Iris pigment epithelial cell (primary cell): ENCODE measurements at places on chromosomes 5 and 9.

DNA sequence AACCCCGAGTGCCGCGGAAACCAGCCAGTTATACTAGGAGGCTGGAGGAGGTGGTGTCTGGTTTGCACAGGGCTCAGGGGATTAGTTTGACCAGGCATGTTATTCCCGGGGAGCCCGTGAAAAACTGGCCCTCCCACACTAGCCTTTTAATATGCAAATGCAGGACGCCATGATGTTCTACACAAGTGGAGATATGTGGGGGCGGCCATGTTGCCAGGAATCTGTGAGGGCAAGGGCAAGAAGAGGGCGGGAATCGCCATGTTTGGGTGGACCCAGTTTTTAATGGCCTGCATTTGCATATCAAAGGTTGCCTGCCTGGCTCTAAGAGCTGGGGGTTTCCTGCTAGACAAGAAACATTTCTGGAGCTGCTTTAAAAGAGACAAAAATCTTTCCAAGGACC, 940.7 kb downstream of the CDH18 start:
- DNase-seq, result no peak

DNA sequence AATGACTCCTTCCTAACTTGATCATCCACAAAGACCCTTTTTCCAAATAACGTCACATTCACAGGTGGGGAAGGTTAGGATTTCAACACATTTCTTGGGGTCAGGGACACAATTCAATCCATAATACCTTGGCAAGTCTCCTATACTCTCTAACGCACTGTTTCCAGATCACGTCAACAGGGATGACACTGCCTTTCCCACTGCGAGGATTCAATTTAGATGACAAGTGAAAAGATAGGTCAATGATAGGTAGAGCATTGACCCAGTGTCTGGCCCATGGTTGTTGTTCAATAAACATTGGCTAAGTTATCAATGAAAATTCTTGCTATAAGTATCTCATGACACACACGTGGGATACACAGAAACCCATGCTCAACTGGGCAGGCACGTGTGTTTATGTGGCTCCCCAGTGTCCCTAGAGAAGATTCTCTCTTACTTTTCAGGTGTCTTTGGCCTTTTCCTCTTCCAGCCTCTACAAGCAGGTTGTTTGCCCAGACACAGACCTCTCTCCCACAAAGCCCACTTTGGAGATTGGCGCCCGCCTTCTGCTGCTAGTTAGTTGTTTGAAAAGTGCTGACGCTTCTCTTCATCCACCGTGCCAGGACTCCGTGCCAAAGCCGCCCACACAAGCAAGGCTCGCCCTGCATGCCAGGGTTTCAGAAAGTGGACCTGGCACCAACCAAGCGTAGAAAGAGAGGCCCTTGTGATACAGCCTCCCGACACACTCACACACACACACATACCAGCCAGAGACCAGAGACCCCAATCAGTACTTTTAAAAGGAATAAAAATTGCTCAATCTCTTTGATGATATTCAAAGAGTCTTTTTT, 594.5 kb downstream of the BNC2 start:
- no peak for DNase-seq

DNA sequence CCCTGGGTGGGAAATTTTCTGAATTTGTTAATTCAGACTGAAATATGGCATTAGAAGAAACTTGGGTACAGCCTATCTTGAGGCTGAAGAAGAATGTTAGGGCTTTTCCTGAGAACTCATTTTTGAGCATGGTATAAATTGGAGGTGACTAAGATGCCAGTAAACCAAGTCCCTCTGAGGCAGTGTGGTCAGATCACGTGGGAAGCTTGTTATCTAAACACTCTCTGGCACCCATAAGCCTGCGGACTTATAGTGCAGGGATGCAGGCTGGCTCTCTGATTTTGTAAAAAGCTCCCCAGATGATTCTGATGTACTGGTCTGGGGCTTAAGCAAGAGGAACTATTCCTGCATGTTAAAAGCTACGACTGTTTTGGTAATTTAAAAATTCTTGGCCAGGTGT, 34.3 kb downstream of the MTMR12 start:
- peak; percentile 89 for DNase-seq

- DNase-seq, result peak; percentile 96
Measured at GRCh38 chr5:139190125-139190524, 8.0 kb downstream of the SIL1 start.

GRCh38 chr5:132386644-132387286, 17.3 kb downstream of the SLC22A5 start:
- peak; percentile 81 for DNase-seq

GRCh38 chr9:18371621-18372020, 102.3 kb upstream of the ADAMTSL1 start:
- no peak for DNase-seq

DNA sequence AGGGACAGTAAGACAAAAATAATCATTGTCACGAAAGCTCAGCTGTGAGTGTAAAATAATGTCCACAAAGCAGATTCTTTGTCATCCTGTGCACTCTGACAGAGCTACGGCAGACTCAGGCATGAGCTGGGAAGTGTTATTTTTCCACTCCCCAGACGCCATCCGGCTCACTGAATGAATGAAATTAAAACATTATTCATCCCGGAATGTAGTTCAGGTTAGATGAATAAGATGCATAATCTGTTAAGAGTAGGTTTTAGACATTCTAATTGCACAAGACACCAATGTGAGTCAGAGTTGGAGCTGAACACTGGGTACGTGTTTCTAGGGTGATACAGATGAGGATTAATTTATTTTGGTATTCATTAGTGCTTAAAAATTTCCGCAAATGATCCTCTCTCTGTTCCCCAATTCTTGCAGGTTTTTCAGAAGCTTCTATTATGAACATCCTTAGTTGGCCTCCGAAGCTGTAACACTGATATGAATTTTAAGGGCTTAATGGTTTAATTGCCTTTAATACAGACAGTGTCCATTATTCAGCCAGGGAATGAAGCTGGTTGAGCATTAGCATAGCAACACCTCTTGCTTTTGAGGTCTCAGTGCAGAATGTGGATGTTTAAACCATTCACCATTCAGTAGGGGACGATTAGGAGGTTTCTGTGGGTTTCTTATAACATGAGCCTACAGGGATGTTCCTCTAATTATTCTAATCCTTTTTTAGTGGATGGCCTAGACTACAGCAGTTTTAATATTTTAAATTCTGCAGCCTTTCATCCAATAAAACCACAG, 65.6 kb upstream of the FRRS1L start:
- DNase-seq, result peak; percentile 81

GRCh38 chr5:133226186-133226585, 174.4 kb downstream of the HSPA4 start:
- DNase-seq, result no peak

DNA sequence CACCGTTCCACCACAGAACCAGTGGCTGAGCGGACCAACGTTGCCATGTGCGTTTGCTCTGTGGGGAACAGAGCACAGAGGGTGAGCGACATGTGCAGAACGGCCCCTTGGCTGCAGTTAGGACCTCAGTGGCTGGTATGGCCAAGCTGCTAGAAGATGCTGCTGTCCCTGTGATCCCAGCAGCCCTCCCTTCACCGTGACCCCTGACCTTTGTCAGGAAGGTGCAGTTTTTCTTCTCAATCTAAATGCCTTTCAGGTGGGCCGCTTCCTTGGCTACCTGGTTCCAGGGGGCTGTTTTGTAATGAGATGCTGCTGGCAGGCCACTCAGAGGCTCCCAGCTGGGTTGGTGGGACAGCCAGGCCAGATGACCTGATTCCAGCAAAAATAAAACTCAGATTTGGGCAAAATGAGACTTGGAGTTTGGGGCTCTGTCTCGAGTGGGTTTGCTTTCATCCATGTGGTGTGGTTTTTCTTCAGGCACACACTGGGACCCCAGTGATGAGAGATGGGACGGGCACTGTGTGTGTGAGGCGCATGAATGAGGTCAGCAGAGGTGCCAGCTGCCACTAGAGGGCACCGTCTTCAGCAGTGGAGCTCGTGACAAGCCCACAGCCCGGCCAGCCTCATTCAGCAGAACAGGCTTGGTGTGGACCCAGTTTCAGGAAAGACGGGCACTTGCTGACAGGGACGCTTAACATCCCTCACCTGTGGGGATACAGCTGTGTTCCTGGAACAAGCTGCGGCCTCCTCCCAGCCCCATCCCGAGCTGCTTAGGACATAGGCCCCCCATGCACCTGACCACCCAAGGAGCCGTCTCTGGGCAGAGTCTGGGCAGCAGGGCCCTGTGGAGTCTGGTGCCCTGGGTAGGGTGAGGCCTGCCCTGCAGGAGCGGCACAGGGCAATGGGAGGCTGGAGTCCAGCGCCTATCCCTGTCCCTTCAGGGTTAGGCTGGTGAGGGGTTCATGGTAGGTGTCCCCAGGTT, 4.1 kb downstream of the MRPS2 start:
- peak; percentile 65 for DNase-seq

- peak; percentile 71 for DNase-seq
Measured at GRCh38 chr5:120382833-120383232, 81.3 kb upstream of the PRR16 start.

DNA sequence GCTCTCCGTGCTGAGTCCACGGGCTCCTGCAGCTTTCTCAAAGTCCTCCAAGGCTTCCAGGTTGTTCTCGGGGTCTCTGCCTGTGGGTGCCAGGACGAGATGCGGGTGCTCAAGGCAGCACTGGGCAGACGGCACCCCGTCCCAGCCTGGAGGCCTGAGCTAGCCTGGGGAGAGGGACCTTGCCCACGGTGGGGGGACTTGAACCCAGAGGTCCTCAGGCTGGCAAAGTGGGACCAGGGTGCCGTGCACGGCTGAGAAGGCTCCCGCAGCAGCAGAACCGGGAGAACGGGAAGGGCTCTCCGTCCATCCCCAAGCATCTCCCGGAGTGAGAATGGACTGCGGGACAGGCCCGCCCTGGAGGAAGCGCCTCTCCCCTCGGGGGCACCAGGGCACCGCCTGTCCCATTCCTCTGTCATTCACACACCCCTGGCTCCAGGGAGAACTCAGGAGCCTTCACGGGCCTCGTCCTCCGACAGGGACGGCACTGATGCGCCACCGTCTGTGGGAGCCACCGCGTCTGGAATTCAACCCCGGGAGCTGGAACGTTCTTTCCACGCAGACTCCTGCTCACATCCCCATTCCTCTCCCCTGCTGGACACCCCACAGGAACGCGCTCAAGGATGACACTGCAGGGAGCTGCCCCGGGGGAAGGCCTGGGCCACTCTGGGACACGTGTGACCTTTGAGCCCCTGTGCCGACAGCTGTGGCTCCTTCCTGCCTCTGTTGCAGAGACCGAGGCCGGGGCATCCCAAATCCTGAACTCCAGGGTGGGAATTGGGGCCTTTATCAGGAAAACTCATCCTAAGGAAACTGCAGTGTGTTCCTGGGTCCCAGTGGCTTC, 16.3 kb upstream of the OBP2B start:
- DNase-seq, result no peak

DNA sequence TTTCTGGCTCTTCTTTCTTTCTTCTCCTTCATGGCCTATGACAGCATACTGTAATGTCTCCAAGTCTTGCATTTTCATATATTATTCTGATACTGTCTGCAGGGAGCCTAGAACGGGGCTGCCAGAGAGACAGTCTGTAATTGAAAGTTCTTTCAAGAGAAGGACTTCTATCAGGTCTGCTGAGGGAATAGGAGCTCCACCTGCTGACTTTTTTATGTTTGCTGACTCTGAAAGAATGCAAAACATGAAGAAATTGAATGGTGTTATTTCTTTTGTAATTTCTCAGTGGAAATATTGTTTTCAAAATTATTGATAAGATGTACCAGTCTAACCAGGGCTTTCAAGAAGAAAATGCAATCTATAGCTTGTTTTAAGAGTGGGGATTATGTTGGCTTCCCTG, 121.9 kb upstream of the RFX3 start:
- no peak for DNase-seq

DNA sequence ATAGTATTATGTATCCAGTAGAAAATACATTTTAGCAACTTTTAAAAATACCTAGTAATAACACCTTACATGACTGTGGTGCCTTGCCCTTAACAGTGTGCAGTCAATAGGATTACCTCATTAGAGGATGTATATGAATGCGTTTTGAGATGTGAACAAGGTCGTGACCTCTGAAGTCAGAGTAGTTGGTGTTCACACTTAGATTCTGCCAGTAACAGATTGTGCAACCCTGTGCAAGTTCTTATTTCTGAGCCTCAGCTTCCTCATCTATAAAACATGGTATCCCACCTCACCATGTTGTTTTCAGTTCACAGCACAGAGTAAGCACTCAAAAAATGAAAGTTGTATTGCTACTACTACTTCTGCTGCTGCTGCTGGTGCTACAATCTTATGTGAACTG, 347.3 kb downstream of the KDM4C start:
- peak; percentile 34 for DNase-seq

DNA sequence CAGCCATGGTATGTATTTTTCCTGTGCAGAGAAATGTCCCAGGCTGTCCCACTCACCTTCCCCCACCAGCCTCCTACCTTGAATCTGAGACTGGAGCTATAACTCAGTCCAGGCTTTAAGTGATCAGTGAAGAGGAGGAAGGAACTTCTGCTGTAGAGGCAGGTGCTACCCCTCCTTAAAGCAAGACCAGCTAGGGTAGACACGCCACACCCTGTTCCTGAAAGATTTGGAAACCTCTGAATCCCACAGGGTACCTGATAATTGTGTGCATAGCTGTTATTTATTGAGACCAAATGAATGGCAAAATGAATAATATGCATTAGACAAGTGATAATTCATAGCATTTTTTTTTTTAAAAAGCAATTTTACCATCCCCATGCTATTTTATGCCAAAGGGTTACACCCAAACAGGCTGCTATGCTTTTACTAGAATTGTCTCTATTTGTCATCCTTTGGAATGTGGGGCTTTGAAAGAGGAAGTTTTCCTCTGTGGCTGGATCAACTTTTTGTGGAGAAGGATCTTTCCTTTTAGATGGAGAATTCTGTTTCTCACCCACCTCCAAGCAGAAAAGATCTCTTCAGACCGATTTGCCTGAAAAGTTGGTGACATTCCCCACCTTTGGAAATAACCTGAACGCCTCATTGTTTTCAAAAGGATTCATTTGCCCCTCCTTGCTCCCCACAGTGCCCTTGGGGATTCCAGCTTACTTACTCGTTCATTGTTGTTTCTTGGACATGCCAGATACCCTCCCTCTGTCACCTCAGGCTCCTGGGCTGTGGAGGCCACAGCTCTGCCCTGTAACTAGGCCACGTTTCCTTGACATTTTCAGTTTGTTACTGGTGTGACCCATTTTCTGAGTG, 248.7 kb downstream of the NR3C1 start:
- peak; percentile 21 for DNase-seq

DNA sequence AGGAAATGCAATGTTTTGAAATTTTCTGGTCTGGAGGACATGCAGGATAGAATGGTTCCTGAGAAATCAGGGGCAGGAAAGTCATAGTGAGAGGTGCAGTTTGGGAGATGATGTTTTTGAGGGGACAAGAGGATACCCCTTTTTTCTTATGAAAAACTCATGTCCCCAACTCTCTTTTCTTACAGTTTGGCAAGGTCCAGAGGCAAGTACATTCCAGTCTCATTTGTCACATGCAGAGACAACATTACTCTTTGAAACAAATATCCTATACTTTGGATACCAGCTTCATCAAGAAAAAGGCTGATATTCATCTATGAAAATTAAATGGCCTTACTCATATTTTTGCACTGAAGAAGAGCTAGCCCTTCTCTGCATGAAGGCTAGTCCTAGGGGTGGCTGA, 48.2 kb downstream of the EQTN start:
- DNase-seq, result no peak
